ENCODE measurements at places on chromosomes 5 and 9.

DNA sequence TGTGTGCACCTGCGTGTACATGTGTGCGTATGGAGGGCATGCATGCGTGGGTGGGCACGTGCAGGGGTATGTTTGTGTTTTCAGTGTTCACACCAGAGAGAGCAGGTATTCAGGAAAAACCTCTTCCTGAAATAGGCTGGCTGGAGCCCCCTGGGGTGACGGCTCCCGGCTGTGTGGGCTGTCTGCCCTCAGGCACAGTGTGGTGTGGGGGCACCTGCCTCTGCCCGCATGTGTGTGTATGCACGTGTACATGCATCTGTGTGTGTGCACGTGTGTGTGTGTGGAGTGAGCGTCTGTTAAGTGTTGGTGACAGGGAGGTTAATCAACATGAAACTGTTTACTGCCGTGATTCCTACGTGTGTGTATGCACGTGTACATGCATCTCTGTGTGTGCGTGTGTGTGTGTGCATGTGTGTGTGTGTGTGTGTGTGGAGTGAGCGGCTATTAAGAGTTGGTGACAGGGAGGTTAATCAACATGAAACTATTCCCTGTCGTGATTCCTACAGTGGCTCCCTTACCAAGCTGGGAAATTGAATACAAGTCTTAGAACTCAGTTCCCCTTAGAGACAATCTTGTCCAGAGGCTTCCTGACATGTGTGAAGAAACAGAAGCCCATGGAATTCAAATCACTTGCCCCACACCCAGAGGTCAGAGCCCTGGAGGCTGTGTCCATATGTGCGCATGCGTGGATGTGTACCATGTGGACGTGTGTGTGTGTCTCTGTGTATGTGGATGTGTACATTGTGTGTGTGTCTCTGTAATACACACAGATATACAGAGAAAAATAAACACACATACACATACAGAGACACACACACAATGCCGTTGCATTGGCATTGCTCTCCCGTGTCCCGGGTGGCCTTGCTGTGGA, 372.4 kb upstream of the IRX4 start:
- DNase-seq: no peak

- no peak for DNase-seq
Measured at GRCh38 chr9:3733039-3733408, 207.2 kb upstream of the RFX3 start.

GRCh38 chr5:63032343-63032742, 453.7 kb downstream of the LRRC70 start:
- DNase-seq: no peak

GRCh38 chr5:134993161-134993560, 25.5 kb downstream of the CATSPER3 start:
- no peak for DNase-seq

DNA sequence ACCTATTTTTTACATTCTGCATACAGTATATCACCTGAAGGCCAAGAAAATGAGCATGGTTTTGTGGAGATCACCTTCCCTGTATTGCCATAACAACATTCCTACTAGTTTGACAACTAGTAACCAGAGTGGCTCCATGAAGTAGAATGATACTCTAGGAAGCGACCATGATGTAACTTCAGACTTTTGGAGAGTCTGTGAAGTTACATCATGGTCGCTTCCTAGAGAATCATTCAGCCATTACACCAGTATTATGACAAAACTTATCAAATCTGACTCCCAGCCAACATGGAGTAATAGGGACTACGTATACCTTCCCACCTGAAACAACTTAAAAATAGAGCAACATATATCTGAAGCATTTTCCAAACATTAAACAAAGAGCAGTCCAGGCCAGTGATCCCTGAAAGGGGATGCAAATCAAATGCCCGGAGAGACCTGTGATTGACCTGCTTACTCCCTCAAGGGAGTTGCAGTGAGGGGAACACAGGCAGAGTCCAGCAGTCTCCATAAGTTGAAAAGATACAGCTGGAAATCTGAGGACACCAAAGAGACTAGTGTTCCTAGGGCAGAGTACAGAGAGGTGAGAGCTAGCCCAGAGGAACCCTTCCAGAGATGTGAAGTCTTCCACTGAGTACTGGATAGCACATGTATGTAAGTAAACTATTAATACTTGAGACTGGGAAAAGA, 7.8 kb downstream of the ECM2 start:
- no peak for DNase-seq
